Stimulated activated CD4-positive, alpha-beta T cell treated with anti-CD3 and anti-CD28 coated beads, Interleukin-1b, Interleukin-23, amount 100 ng/mL, for 1 hour (primary cell): ENCODE measurements at places on chromosomes 1 and 21.

DNA sequence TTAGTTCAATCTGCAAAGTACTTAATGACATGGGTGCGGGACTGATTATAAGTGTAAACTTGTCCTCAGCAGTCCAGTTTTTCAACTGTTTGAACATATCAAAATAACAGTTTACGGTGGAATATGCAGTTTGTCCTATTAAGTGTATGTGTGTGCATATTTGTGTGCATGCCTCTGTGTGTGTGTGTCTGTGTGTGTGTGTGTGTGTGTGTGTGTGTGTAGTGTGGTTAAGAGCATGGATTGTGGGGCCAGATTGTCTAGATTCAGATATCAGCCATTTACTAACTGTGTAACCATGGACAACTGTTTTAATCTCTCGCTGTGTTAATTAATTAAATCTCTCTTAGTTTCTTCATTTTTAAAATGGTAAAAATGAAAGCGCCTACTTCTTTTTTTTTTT, 39.0 kb downstream of the NEXN start:
- DNase-seq = no peak

- DNase-seq = no peak
Measured at GRCh38 chr21:33268393-33268736, 2.2 kb downstream of the IL10RB start.

DNA sequence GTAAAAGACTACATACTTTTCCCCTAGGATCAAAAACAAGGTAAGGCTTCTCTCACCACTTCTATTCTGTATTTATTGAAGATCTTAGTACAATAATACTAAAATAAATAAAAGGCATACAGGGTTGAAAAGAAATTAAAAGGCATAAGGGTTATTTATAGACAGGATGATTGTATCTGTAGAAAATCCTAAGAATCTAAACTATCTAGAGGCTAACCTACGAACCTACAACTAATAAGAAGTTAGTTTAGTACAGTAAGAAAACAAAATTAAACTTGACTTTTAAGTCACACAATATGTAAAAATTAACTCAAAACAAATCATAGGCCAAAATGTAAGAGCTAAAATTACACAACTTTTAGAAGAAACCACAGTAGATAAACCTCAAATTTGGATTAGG, 50.4 kb upstream of the ADAM30 start:
- DNase-seq = no peak

DNA sequence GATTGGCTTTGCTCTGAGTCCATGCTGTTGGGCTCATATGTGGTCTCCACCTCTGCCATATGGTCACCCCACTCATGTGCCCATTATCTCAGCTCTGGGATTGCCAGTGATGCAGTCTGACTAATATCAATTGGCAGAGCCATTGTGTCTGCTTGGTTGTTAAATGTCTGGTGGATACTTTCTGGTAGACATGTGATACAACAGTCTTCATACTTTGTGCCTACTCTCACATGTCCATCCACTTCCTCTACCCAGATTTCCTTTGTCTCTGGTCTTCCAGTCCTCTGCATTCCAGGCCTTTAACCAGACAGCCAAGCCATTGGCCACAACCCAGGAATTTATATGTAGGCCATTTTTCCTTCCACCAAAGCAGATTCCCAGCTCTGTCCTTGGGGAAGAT, 30.8 kb upstream of the DIPK1A start:
- DNase-seq = no peak

DNA sequence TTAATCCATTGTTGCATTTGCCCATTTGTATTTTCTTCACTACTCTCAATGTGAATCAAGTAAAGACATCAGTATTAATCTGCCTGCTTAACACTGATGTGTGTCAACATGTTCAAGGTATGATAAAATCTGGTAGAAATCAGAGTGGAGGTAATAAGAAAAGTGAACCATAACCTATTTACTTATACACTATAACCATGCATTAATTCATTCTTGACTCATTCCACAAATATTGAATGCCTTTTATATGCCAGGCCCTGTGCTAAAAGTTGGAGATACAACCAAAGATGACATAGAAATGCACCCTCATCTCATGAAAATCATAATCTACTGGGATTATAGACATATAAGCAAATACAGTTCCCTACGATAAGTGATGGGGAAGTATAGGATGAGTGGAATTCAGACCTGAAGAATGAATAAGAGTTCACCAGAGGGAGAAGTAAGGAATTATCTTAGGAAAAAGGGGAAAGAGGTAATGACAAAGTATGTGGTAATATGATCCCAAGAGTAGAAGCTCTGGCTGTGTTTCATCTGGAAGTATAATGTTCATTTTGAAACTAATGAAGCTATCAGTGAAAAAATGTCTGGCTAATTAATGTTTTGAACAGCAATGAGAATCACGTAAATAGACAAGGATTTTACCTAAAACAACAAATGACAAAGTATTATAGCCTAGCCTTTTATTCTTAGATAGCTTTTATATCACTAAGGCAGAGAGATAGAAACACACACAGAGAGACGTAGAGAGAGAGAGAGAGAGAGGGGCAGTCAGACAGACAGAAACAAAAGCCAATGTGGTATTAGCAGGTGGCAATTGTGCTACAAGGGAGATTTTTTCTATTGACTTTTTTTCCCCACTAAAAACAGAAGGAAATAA, 7.0 kb upstream of the RWDD3 start:
- no peak for DNase-seq

GRCh38 chr1:155962599-155963211, 15.6 kb downstream of the ARHGEF2 start:
- no peak for DNase-seq

DNA sequence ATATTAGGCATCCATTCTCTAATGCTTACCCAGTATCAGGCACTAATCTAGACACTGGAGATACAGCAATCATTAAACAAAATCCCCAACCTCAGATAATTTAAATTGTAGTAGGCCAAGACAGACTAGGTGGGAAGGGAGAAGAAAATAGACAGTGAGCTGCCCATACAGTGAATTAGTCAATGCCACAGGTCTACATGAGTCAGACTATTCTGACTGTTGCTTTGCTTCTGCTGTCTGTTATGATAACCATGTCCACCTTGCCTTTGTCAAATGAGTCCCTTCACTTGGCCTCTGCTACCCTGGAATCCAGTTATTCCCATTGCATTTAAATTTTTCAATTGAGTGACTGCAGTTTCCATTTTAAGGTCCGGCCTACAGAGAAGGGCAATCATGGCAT, 59.5 kb downstream of the PIK3R3 start:
- DNase-seq = no peak

DNA sequence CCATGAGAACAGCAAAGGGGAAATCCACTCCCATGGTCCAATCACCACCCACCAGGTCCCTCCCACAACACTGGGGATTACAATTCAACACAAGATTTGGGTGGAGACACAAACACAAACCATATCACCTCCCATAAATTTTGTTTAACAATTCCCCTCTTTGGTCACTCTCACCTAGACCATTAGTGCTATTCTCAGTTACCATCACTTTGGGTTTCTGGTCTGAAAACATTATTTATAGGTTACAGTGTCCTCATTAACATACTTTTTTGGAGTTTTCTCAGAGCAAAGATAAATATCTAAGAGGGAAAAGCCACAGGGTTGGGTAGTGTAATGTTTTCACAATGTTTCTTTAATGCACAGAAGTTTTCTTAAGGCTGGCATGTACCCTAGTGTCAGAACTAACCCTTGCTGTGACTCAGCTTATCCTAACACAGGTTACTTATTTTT, 47.7 kb upstream of the DNAH14 start:
- no peak for DNase-seq

DNA sequence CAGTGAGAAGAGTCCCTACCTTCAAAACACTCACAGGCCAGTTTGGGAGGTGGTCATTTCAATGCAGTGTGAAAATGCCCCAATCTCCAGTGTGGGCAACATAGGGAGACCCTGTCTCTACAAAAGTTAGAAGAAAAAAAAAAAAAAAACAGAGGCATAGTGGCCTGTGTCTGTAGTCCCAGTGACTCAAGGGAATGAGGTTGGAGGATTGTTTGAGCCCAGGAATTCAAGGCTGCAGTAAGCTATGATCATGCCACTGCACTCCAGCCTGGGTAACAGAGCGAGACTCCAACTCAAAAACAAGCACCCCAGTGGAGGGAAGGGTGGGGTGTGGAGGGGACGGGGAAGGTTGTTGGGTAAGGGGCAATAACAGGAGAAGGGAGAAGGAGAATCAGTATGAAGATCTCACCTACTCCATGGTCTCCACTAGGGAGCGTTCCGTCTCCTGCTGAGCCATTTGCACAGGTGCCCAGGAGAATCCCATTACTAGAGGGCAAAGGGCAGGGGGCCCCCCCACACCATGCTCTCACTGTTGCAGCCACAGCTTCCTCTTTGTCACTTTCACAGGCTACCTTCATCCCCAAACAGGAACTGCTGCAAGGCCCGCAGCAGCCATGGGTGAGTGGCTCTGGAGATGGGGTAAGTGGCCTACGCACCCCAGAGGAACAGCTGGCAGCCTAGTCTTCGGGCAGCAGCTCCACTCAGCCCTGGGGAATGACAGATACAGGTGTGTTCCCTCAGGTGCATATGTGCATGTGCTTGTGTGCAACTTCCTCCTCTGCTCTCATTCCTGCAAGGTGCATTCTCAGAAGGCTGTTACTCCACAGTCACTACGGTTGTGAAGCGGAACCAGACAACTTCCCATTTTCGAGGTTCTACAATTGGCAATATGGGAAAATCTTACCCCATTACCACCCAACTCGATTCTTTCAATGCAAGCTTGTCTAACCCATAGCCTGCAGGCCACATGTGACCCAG, 87.9 kb upstream of the LYST start:
- DNase-seq = no peak

DNA sequence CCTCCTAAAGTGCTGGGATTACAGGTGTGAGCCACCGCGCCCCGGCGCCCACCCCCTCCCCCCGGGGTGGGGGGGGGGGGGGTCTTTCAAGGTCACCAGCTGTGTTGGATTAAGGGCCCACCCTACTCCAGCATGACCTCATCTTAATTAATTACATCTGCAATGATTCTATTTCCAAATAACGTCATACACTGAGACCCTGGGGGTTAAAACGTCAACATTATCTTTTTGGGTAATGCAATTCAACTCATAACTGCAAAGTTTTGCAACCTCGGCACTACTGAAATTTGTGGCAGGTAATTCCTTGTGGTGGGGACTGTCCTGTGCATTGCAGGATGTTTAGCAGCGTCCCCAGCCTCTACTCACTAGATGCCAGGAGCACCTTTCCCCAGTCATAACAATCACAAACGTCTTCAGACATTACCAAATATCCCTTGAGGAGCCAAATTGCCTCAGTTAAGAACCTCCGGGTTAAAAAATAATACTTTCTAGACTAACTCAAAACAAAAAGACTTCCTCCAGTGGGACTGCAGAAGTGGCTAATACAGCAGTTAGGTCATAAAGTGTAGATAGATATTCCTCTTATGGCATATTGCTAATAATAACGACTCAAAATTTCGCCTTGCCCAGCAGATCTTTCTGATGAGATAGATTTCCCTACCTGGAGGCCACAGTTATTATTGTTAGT, 233.0 kb upstream of the KAZN start:
- no peak for DNase-seq

GRCh38 chr1:156498432-156499193, 2.0 kb downstream of the MEF2D start:
- DNase-seq = no peak

DNA sequence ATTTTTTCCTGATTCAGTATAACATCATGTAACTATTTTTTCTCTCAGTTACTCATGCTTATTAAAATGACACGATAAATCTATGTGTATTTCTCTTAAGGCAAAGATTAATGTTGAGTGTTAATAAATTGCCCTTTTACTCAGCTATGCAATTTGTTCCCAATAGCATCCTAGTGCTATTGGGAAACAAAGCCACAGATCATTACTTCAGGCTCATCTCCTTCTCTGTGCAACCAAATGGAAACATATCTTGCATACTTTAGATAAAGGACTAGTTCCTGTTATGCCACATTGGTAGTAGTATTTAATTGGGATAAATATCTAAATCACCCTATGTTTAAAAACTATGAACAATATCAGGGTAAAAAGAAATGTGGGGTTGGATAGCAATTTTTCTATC, 106.2 kb downstream of the PLPPR4 start:
- no peak for DNase-seq

DNA sequence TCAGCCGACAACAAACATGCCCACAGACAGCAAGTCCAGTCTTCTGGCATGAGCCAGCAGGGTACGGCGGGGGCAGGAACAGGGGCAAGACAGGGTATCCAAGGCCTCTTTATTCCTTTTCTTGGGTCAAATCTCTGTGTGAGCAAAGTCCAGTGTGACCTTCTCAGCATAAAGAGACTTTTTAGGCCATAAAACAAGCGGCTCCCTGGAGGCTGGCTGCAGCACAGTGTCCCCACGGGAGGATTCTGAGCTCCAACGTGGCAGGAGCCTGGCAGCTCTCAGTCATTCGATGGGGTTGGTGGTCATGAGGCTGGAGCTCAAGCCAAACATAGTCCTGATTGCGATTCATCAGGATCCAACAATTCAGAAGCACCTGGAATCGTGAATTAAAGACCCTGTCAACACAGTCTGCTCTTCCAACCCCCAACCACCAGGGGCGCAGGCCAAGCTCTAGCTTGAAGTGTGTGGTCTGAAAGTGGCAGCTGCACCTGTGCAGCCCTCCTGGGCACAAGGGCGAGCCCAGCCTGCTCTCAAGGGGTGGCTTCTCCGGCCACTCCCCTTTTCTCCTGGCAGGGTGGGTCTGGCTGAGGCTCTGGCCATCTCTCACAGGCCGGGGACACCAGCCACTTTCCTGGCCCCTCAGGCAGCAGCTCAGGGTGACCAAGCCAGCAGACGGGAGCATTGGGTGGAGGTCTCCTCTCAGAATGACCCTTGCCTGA, 62.1 kb downstream of the SLC66A1 start:
- DNase-seq = no peak

DNA sequence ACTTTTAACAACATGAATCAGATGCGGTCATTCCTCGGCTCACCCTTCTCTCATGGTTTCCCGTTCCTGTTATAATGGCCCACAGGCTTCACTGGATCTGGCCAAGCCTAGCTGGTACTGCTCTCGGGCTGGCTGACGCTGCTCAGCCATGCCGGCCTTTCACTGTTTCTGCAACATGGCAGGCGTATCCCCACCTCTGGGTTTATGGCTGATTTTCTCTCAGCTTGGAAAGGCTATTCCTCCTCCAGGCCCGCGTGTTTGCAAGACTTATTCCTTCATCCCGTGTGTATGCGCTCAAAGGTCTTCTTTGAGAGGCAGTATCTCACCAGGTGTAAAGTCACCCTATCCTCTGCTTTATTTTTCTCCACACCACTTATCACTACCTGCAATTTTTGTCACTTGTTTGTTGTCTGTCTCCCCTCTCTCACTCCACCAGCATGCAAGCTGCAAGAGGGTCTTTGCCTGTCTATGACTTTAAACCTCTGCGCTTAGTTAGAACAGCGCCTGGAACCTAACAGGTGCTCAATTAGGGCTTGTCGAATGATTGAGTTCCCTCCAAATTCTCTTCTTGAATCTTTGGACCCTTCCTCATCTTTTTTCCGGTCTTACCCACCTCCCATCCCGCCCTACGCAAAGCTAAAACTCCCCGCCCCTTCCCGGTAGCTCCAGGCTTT, 491 bp upstream of the RAP1A start:
- DNase-seq = no peak

DNA sequence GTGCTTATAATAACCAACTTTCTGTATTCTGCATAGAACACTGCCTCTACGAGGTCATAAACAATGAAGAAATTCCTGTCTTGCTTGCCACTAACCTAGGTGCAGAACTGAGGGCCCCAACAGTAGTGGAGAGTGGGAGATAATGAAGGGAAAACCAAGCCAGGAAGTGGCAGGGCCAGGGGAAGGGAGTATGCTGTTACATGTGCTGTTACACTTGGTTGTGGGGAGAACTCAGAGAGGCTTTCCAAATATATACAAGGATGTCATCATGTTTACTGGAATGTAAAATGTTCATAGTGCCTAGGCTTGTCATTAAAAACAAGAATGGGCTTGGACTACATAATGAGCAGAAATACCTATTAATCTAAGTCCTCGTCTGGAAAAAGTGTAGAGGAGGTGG, 31.1 kb downstream of the NHLH2 start:
- DNase-seq = no peak
